ENCODE measurements at places on chromosomes 2 and 18.

GRCh38 chr18:57705832-57706595 is 84.4 kb upstream of the NARS1 start:
- no peak for DNase-seq

DNA sequence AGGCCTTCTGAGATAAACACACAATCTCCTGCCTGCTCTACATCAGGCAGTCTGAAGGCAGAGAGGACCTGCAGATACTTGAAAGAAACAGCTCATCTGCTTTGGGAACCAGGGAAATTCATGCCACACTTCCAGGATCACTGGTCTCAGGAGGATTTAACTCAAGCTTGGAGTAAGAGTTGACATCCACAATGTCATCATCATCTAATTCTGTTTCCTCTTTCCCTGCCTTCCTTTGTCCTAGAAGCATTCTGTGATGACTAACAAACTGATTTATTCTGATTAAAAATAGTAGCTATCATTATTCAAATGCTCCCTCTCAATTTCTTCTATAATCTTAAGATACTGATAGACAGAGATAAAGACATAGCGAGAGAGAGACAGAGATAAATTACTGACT is 766.8 kb downstream of the BCL11A start:
- DNase-seq = no peak

DNA sequence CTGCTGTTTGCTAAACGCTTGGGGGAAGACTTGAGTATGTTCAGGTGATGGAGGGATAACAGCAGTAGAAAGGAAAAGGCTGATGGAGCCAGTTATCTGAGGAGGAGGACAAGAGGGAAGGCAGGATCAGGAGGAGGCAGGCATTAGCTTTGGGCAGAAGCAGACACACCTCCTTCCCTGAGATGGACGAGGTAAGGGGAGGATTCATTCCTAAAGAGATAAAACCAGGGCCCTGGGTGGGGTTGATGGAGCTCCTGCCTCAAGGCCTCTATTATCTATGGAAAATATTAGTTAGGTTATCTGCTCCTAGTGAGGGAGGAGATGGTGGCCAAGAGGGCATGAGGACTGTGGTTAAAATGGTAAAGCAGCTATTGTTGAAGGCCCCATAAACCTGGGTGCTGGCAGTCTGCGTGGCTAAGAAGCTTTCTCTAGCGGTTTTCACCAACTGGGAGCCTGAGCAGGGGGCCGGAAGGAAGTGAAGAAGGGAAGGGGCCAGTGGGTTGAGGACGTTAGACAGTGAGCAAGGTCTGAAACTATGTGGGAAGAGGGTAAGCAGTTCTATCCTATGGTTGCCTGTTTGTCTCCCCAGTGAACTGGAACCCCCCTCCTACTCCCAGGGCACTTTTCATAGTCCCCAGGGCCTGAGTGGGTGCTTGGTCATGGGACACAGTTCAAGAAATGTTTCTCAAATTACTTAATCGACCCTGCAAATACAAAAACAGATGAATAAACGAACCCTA is 56.6 kb upstream of the HK2 start:
- no peak for DNase-seq

GRCh38 chr2:224778474-224778877 is 62.3 kb upstream of the CCDC195 start:
- DNase-seq = peak; percentile 29

DNA sequence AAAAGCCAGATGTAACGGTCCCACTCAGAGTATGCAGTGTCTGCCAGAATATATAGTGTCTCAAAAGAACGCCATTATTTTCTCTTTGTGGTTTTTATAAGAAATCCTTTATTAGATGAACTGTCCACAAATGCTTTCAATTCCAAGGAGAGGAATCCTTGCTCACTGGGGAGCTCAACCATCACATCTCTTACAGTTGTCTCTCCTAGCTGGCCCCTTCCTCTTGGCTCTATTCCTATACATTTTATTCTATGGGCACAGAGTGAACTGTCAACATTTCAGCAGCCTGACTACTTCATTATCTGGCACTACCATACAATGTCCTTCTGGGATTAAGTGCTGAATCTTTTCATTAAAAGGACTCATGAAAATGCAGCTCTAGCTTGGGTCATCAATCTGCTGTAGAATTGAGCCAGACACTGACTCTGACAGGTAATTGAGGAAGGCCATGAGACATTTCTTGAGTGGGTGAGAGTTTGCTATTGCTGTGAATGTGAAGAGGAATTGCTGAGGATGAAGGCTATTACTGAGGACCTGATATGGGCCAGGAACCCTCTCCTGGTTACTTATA is 96.5 kb upstream of the THOC1 start:
- DNase-seq = no peak

GRCh38 chr2:26585100-26585499 is 56.1 kb downstream of the CIB4 start:
- no peak for DNase-seq

DNA sequence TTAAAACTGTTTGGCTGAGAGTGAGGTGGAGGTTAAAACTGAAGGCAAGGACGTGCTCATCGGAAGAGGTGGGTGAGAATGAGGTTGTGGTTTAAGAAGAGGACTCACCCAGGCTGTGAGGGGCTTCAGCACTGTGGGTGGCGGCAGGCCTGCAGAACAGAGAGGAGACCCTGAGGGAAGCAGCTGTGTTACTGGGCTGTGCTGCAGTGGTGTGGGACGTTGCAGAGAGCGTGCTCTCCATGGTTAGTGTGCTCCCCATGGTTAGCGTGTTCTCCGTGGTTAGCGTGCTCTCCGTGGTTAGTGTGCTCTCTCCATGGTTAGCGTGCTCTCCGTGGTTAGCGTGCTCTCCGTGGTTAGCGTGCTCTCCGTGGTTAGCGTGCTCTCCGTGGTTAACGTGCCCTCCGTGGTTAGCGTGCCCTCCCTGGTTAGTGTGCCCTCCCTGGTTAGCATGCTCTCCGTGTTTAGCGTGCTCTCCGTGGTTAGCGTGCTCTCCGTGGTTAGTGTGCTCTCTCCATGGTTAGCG is 68.5 kb upstream of the NFATC1 start:
- DNase-seq = no peak

DNA sequence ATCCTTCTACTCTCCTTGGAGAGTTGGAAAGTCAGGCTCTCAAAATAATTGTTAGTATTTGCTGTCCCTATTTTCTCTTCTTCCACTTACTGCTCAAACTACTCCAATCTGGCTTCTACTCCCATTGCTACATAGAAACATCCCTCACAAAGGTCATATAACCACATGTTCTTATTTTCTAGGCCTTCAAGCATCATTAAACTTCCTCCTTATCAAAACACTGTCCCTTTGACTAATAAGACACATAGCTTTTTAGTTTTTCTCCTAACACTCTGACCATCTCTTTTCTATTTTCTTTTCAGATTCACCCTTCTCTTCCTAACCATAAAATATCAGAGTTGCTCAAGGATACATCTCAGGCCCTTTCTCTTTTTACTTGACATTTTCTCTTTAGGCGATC is 148.3 kb downstream of the MBD2 start:
- no peak for DNase-seq

GRCh38 chr2:178152033-178152432 is 39.8 kb downstream of the RBM45 start:
- DNase-seq = no peak

DNA sequence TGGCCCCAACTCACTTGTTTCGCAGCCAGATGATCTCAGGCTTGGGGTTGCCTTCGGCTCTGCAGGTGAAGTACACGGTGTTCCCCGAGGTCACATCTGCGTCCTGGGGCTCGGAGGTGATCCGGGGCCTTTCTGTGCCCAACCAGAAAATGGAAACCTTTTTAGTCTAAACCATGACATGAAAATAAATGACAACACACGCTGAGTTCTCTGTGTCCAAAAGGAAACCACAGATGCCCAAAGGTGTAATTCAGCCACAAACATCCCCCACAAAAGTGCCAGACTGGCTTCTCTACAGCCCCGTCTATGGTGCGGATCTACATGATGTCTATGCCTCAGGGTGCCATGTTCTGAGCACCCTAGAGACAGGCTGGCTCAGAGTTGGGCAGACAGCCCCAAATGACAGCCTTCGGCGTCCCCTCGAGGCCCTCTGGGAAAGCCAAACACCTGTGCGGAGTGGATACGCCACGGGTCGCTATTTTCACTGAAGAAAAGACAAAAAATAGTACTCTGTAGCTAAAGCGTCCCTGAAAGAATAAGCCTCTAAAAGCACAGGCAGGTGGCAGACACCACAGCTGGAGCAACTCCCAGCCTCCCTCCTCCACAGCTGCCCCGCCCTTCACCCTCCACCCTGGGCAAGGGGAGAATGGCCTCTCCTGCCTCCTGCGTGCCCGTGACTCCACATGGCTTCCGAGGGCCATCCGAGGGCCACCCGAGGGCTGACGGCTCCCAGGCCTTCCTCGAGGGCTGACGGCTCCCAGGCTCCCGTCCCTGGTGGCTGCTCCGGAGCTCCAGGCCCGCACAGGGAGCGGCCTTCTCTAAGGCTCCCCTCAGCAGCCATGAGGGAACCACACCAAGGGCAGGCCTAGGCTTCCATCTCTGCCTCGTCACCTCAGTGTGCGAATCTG is 67.1 kb downstream of the PXDN start:
- DNase-seq = no peak

DNA sequence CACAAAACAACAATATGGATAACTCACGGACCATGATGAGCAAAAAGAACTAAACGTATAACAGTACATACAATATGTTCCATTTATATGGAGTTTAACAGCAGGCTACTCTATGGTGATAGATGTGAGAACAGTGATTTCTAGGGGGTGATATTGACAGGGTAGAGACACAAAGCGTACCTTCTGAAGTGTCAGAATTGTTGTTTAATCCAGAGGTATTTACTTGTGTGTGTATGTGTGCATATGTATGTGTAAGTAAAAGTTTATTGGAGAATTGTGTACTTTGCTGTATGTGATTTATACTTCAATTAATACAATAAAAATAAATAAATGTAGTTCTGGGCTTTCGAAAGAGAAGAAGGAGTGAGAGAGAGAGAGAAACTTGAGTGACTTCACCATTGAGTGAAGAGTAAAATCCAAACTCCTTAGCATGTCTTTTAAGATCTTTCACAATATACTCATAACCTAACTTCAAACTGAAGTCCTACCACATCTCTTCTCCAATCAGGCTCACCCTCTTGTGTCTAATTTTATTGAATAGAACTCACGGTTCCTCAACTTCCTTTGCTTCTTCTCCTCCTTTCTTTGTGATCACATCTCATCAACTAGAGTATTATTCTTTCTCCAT is 126.0 kb upstream of the KLF7 start:
- DNase-seq = no peak

DNA sequence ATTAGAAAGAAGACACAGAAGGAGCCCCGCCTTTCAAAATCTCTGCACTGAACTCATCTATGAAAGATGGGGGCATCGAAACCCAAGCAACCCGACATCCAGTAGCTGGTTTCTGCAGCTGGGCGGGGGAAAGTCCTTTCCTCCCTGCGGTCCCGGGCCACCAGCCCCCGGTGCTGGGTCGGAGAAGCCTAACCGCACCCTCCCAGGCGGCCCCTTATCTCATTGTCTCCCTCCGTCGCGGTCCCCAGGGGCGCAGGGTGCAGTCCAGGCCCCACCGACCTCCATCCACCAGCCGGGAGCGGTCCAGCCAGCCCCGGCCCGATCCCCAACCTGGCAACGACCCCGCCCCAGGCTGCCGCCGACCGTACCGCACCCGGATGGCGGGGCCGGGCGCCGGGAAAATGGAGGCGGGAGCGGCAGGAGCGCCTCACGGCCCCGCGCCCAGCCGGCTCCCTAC is 452 bp downstream of the RAPH1 start:
- DNase-seq = no peak

DNA sequence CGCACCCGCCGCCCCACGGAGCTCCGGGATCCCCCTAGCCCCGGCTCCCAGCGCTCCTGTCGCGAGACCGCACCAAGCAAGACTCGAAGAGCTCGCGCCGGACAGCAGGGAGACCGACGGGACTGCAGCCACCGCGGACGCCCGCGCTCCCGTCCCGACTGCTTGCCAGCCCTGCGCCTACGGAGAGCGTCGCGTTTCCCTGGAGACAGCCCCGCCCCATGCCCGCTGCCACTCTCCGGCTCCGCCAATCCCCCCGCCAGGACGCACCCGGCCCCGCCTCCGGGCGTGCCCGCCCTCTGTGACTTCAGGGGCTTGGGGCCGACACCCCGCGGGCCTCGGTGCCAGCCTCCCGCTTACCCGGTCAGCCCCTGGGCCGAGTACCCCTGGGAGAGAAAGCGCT is at the start of gene ANKMY1:
Gene ANKMY1, minus strand, starts transcription at position 181 of the 400 bp plus-strand sequence. CDS start 653 bp downstream, outside the sequence.
- no peak for DNase-seq

GRCh38 chr2:17615728-17616351 is 75.3 kb downstream of the VSNL1 start:
- no peak for DNase-seq

DNA sequence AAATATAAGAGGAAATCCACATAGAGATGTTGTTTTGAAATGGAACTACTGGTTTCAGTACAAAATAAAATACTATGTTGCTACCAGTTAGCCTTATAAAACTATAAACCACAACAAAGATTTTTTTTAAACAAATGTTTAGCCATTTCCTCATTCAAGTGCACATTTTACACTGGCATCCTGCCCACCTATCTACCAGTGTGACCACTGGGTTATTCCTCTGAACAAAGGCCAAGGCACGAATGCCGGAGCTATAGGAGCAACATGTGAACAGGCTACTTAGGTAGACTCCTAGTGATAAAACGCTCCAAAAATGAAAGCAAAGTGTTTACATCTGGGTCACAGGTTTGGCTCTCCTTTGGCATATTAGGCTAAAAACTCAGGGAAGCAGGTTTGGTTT is 31.8 kb upstream of the SULT1C4 start:
- DNase-seq = no peak

GRCh38 chr2:140457483-140457882 is 1673.3 kb downstream of the LRP1B start:
- DNase-seq = no peak

- DNase-seq = no peak
Measured at GRCh38 chr2:236968101-236968879, 117.4 kb upstream of the COPS8 start.

DNA sequence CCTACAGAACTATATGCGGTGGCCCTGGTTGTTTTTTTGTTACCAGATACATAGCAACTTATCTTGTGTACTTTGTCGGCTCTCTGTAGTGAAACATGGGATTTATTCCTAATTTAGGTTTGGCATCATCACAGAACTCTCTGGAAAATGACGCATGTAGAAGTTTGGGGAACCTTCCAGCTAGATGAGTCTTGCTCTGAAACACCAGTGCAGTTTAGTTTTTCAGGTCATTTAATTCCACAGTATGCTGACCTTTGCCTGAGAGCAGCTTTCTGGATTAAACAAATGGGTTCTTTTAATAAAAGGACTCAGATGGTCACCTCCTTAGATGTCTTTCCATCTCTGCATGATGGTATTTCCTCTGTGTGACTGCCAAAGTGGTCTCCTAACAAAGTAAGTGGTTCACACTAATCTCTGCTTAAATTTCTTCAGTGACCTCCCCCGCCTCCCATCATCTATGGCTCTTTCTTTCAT is 39.9 kb downstream of the MYO3B start:
- DNase-seq = no peak

Data from stimulated activated CD4-positive, alpha-beta T cell treated with anti-CD3 and anti-CD28 coated beads, TNF-alpha, amount 100 ng/mL, for 48 hours (primary cell).